Uterus (tissue), 4 donors: ENCODE measurements at places on chromosomes 6 and 20. TPM values are rescaled to one million over a fixed set of nuclear protein-coding genes. Genes with fewer than 3 reads are reported as not detected.

Gene MOCS1
- total RNA-seq: 10.3 TPM

GRCh38 chr6:12126051-12126450 is 113.9 kb downstream of the HIVEP1 start:
- no peak for DNase-seq

GRCh38 chr6:18269717-18270116 is 5.4 kb upstream of the DEK start:
- no peak for DNase-seq

DNA sequence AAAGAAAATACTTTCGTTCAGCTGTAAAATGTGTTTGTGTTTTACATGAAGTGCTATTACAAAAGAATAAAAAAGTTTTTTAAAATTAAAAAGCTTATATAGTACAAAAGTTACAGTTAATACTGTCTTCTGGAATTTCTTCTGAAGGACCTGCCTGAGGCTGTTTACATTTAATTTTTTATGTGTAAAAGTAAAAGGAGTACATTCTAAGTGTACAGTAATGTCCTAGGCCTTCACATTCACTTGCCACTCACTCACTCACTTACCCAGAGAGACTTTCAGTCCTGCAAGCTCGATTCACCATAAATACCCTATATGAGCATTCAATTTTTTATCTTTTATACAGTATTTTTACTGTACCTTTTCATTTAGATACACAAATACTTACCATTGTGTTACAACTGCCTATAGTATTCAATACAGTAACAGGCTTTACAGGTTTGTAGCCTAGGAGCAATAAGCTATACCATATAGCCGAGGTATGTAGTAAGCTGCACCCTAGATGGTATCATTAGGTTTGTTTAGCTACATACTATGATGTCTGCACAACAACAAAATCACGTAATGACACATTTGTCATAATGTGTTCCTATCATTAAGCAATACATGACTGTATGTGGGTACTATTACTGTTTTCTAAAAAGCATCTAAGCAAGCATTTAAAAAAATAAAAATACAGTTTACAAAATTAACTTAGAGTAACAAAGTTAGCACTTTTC is 33.0 kb downstream of the RNF146 start:
- DNase-seq: no peak

DNA sequence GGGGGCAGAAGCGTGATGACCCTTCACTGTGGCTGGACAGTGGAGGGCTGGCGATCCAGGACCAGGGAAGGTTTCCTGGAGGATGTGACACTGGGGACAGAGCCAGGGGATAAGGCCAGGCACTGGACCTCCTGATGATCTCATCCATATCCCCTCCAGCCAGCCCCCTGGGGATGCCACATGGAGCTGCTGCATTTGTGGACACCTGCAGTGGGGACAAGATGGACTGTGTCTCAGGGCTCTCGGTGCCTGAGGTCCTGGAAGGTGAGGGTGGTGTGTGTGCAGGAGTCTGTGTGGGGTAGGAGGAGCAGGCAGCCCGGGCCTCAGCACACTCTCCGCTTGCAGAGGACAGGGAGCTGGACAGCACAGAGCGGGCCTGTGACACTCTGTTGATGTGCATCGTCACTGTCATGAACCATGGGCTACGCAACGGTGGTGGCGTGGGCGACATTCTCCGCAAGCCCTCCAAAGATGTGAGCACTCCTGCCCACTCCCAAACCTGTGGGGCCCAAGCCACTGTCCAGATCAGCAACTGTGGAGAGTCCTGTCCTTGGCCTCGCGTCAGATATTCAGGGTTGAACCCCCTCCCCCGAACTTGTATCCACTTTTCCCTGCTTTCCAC is 19.9 kb downstream of the UQCC2 start:
- no peak for DNase-seq
